ENCODE measurements at places on chromosomes 5 and 9.

DNA sequence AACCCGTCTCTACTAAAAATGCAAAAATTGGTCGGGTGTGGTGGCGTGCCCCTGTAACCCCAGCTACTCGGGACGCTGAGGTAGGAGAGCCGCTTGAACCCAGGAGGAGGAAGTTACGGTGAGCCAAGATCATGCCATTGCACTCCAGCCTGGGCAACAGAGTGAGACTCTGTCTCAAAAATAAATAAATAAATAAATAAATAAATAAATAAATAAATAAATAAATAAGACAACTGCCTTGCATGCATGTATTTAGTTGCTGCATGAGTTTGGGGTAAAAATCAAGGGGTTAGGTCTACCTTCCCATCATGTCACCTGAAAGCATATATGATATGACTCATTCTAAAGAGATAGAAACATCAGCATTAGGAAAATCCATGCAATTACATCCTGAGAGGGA lies 254.0 kb downstream of the ADAMTSL1 start:
- DNase-seq, result no peak

GRCh38 chr5:10351199-10351905 lies 2.1 kb upstream of the MARCHF6 start:
- DNase-seq, result no peak

DNA sequence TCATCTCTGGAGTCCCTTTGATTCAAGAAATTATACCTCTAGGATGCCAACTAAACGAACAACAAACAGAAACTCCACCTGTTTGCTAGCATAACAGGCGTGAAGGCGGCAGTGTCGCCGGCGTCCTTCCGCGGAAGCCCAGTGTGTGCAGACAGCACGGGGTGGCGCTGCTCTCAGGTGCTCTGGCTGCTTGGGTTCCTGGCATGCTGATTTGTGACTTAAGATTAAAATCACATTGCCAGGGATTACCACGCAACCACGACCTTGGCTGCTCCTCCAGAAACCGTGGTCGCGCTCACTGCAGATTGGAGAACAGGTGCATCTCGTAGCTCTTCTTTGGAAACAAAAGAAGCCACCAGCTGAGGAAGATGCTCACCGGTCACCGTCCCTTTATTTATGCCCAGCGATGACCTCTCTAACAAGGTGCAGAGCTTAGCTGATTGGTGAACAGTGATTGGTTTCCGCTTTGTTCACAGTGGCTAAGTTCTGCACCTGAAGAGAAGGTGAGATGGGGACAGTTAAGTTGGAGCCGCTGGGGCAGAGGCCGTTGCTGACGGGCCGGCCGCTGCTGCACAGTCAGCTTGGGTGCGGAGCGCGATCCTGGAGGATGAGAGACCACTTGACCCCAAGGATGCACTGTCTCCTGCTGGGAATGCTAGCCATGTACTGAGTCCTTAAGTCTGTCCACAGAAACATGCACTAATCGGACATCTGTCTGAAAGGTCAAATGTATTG lies 232.3 kb downstream of the FANCC start:
- no peak for DNase-seq

GRCh38 chr9:88966894-88967676 lies 24.2 kb upstream of the S1PR3 start:
- no peak for DNase-seq

DNA sequence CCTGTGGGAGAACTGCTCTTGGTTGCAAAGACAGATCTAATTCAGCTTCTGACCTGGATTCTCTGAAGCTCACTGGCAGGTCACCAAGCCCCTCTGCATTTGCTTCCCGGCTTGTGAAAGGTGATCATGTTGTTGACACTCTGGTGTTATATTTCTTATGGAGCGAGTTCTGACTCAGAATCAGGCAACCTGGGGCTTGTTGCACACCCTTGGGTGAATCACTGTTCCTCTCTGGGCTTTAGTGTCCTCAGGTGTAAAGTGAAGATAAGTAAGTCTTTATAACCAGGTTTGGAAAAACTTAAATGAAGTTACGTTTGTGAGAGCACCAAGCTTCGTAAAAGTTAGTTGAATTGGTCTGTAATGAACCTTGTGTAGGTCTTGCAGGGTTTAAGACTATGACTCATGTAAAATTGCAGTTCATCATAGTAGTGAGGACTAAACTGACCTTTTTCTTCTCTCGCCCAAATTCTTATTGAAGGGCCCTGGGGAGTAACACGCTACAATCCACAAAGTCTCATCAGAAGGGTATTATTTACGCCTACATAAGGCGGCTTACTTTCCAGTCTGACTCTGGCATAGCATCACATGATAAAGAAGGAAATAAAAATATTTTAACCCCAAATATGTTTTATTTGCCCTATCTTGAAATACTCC lies 218.6 kb downstream of the TMEM38B start:
- no peak for DNase-seq

DNA sequence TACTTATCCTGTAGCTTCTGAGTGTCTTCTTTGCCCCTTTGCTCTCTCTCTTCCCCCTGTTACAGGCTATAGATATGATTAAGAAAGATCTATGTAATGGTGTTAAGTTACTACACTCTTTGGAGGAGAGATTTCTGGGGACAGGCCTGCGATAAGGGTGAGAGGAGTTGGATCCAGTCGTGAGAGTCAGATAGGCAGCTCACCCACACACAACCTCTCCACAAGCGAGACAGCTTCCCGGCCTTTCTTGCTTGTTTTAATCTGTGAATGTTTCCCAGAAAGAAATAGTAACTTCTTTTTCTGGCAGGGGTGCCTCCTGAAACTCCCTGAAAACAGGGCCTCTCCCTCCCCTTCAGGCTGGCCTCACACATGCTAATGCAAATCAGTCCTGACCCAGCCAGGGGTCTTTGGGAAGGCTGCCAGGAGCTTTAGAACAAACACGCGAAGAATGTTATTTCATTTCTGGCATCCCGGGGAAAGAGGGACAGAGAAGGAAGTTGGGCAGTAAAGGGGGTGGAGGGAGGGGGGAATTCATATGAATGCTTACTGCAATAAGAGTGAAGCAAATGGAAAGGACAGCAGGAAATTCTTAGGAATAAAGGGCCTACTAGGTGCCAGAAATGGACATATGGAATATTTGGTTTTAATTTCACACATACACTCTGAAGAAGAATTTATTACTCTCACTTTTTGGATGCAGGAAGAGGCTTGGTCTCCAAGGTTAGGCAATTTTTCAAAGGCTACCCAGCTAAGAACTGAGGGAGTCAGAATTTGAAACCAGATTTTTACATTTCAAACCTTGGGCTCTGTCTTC lies 215.8 kb upstream of the TRIM32 start:
- no peak for DNase-seq

- no peak for DNase-seq
These were observed 33.3 kb upstream of the SPATA31D4 start for GRCh38 chr9:81894891-81895290.

DNA sequence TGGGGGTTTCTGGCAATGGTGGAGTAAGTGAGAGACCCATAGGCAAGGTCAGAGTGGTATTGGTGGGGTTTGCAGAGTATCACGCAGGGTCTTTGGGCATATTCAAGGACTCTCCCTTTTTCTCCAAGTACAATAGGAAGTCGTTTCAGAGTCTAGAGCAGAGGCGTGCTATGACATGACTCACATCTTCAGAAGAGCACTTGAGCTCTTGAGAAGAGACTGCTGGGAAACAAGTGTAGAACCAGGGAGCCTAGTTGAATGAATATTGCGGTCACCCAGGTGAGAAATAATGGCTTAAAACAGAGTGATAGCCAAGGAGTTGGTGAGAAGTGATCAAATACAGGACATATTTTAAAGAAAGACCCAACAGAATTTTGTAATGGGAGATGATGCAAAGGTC lies 813.4 kb downstream of the TLE1 start:
- no peak for DNase-seq

- no peak for DNase-seq
These were observed 42.1 kb downstream of the CACNA1B start for GRCh38 chr9:137919649-137920141.

- DNase-seq, result no peak
These were observed 546.5 kb downstream of the ZNF608 start for GRCh38 chr5:124199893-124200292.

- no peak for DNase-seq
These were observed 29.9 kb upstream of the NRARP start for GRCh38 chr9:137331929-137332328.

DNA sequence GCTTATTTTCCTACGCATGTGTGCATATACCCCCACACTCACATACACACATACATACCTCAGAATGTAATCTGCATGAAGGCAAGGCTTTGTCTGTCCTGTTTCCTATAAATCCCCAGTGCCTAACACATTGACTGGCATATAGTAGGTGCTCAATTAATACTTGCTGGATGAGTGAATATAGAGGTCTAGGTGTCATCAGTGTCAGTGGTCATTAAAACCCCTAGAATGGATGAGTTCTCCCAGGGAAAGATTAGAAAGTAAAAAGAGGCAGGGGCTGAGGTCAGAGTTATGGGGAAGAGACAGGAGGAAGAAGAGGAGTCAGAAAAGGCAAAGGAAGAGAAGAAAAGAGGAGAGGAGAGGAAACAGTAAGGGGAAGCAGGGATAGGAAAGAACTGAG lies 4.7 kb downstream of the CPLX2 start:
- no peak for DNase-seq

GRCh38 chr9:1415146-1415545 lies 365.0 kb downstream of the DMRT2 start:
- DNase-seq, result no peak
